ENCODE measurements at places on chromosomes 1 and 21.

- DNase-seq: no peak
These were observed 103.8 kb upstream of the CASZ1 start for GRCh38 chr1:10900251-10900651.

DNA sequence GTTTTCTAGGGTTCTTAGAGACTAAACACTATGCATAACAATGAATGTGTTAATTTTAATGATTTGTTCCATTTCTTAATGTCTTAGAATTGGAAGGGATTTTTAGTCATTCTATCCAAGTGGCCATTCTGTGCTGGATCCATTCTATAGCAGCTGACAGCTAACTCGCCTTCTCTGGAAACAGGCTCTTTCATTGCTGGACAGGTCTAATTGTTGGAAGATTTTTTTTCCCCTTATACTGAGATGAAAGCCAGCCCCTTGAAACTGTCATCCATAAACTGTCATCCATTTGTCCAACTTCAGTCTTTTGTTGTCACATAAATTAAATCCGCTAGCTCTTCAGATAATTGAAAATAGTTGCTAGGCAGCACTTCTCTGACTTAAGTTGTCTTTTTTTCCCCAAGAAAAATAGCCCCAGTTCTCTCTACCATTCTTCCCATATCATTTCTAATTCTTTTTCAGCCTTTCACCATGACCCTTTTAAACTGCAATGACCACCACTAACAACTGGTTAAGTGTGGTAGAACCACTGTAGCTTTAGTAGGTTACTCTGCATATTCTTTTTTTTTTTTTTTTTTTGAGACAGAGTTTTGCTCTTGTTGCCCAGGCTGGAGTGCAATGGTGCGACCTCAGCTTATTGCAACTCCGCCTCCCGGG is 19.7 kb downstream of the AK4 start:
- no peak for DNase-seq

DNA sequence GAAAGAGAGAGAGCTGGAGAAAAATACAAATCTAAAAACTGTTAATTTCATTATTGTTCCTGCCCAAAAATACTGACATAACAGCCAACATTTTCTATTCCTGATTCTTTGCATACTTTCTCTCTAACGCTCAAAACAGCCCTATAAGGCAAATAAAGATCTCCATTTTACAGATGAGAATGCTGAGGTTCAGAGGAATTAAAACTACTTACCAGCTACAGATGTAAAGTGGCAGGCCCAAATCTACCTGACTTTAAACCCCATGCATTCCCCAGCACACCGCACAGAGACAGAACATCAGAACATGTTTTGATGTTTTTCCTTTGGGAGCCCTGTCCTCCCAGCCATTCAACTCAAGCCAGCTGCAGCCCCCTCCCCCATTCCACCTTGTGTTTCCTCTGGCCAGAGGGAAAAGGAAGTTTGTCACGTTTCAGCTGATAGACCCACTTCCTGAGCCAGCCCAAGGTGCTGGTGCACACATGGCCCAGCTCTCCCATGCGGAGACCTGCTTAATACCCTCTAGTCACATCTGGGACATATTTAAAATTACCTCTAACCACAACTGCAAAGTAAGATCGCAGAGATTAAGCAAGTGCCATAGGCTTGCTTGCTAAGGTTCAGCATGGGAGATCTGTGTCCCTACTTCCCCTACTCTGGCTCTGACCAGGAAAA is 133.1 kb upstream of the NFIA start:
- no peak for DNase-seq

DNA sequence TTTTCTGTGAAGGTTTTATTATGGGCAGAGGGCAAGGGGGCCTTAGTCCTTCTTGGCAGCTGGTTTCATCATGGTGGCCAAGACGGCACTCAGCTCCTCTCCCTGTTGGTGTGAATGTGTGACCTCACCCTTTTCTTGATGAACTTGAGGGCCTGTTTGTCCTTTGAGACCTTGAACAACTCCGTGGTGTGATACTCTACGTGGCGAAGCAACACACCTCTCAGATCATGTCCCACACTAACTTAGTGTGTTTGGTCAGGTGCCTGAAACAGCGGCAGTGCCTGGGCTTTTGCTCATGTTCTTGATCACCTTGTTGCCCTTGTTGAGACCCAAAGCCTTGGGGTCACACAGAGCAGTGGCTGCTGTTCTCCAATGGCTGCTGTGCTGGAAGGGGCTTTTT is 13.4 kb downstream of the L1TD1 start:
- DNase-seq: no peak

DNA sequence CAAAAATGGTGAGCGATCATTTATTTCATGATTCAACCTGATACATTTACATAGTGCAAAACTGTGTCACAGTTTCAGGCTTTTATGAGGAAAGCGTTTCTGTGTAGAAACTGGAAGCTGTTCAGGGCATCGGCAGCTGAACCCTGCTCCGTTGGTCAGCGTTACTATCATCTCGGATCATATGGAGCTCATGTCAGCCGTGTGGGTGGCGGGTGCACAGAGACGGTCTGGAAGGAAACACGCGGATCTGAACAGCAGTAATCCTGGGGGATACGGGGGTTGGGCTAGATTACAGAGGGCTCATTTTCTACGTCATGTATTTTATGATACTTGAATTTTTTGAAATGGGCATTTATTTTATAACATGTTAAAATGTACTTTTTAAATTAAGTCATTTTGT is 15.1 kb downstream of the C1orf174 start:
- DNase-seq: no peak

DNA sequence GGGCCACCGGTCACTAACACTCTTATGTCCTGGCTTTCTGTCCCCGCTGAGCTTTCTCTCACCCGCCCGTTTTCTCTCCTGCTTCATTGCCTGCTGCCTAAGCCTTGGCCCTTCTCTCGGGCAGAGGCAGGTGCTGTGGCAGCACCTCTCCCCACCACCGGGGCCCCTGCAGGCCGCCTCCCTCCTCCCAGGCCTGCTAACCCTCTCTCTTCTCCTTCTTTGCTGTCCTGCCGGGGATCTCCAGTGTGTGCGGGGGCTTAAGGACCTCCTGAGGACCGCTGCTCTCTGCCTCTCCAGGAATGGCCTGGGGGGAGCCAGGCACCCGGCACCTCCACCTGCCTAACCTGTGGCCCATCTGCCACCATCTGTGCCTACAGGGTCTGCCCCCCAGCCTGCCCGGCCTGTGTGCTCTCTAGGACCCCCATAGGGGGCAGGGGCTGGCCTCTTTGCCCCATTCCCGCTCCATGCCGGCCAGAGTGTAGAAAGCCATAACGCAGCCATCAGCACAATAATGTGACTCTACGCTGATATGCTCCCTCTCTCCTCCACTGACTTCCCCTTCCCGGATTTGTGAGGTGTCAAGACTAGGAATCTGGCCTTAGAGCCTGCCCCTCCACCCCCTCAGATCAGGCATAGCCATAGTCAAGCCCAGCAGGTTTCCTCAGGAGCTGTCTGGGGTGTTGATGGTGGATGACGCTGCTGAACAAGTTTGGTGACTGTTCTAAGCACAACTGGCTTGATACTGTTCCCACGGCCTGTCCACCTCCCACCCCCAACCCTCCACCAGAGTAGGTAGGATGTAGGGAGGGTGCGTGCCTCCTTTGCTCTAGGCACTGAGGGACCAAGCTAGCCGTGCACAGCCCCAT is 6.1 kb upstream of the SFN start:
- DNase-seq: no peak
